Amygdala (tissue), 56 donors: ENCODE measurements at places on chromosomes 4 and X.

GRCh38 chrX:356385-357034 is 30.2 kb downstream of the PPP2R3B start:
- no peak for DNase-seq

GRCh38 chr4:55018978-55019377 is 106.4 kb downstream of the KDR start:
- no peak for DNase-seq

GRCh38 chr4:6619116-6619465 is 21.4 kb upstream of the MRFAP1 start:
- DNase-seq, result no peak

GRCh38 chr4:188778905-188779304 is 639.7 kb downstream of the TRIML1 start:
- DNase-seq, result no peak

DNA sequence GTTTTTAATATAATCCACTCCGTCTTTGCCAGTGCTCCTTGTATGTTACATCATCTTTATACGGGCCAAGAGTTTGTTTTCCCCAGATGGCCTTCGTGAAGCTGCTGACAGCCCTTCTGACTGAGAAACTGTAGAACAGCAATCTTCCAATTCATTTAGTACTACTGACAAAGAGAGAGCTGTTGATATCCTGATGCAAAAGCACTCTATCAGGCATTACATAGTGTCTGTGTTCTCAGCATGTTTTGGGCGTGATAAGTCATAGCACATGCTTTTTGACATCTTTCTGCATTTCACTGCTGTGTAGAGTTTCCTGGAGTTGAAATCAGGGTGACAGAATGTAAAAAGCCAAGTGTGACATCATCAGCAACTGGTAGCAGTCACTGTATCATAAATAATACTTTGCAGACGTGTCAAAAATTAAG is 746.3 kb upstream of the FAM241A start:
- DNase-seq, result peak; percentile 3
